ENCODE measurements at places on chromosomes 2 and 18.

- DNase-seq, result no peak
These were observed 53.2 kb downstream of the PLCL1 start for GRCh38 chr2:197857476-197858107.

GRCh38 chr2:234571620-234572407, 74.9 kb upstream of the ARL4C start:
- no peak for DNase-seq

DNA sequence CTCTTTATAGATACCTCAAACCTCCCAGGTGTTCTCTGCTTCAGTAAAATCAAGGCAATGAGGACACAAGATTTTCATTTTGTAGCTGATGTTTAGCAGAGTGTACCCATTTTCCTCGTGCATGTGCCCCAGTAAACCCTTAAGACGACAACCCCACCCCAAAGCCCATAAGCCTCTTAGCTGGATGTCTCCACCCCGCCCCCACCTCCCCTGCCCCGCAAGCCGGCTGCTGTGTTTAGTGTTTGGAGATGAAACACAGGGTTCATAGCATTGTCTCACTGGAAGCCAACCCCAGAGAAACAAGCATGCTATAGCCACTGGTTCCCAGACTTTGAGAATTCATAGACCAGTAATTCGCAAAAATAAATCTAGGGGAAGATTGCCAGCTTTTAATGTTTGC, 5.8 kb upstream of the SAG start:
- peak; percentile 7 for DNase-seq

- DNase-seq, result no peak
These were observed 131.9 kb downstream of the MAP4K4 start for GRCh38 chr2:101829429-101829828.

DNA sequence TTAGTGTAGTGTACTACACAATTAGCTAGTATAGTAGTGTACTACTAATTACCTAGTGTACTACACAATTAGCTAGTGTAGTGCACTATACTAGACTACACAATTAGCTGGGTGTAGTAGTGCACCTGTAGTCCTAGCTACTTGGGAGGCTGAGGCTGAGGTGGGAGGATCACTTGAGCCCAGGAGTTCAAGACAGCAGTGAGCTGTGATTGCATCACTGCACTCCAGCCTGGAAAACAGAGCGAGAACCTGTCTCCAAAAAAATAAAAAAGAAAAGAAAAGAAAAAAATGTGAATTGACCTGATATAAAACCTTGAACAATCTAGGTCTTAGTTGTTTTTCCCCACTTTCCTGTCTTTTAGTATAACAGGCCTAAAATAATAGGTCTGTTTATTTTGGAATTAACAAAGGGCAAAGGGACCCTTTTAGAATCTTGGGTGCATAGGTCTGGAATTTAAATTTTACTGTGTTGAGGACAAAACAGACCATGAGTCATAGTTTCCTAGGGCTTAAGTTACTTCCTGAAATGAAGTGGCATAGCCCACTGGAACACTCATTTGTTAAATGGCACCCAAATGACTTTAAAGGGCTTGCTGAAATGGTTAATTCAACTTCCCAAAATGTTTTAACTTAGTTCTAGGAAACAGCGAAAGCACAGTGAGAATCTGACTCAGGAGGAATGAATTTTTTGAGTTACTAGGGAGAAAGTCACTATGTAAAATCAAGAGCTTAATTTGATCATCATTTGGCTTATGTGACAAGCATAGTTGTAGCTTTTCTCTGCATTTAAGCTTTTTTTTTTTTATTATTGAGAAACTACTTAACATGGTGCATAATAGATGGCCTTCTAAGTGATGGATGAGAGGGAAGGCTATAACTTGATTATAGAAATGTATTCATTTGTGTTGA, 50.7 kb upstream of the ARL5A start:
- DNase-seq, result no peak

- DNase-seq, result no peak
These were observed 106.6 kb upstream of the STON1 start for GRCh38 chr2:48423376-48423775.

All from retinal pigment epithelial cell (primary cell).